Psoas muscle (tissue), 8 donors: ENCODE measurements at places on chromosomes 3 and 15. TPM values are rescaled to one million over a fixed set of nuclear protein-coding genes. Genes with fewer than 3 reads are reported as not detected.

RHOV gene
- 0.10 TPM for polyA plus RNA-seq

GATM gene
- 21.4 TPM for polyA plus RNA-seq

CASR gene
- polyA plus RNA-seq, result not detected

C3orf70 gene
- polyA plus RNA-seq, result 0.22 TPM

MUC13 gene
- polyA plus RNA-seq, result not detected

NDN gene
- polyA plus RNA-seq, result 15.2 TPM

HRG gene
- not detected for polyA plus RNA-seq

DNA sequence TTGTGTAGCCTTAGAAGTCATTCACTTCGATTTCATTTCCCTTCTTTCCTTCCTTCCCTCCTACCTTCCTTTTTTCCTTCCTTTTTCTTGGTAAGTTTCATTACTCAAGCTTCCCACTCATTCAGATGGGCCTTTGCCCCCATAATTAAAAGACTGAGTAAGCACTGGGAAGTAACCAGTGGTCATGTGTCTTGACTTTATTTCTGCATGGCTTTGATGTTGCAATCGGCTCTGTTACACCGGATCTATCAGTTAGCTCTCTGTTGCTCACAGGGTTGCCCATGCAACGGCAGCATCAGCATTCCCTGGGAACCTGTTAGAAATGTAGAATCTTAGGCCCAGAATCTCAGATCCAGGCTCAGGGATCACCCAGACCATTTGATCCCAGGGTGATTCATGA lies 25.6 kb upstream of the LARS2 start:
- DNase-seq, result no peak

DNA sequence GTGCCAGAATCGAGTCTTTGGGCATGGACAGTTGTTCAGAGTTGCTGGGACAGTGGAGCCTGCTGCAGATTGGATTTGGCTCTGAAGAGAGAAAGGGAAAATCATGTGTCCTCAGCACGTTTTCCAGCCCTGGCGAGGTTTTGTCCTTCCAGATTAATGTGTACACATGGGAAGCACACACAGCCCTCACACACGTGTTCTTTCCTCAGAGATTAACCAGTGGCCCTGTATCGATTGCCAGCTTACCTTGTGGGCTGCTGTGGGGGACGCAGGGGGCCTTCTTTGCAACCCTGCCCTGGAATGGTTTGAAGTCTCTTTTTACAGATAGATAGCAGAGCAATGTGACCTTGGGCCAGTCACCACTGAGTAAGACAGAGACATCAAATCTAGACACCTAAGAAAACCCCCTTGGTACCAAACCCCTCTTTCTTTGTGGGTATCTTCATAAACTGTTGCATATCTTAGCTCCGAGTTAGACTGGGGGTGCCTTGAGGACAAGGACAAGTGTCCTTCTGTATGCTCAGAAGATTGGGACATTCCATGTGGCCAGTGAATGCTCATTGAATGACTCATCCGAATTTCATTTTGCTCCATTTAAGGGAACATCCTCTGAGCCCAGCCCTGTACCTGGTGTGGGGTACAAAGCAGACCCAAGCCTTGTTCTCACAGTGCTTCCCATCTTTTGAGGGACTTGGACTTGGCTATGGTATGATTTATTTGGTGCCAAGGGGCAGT lies 48.0 kb downstream of the SMAD6 start:
- no peak for DNase-seq

- DNase-seq, result no peak
Observed at GRCh38 chr15:67305506-67305905, 50.9 kb downstream of the IQCH start.

GRCh38 chr15:70585707-70586034 lies 177.7 kb downstream of the UACA start:
- no peak for DNase-seq

DNA sequence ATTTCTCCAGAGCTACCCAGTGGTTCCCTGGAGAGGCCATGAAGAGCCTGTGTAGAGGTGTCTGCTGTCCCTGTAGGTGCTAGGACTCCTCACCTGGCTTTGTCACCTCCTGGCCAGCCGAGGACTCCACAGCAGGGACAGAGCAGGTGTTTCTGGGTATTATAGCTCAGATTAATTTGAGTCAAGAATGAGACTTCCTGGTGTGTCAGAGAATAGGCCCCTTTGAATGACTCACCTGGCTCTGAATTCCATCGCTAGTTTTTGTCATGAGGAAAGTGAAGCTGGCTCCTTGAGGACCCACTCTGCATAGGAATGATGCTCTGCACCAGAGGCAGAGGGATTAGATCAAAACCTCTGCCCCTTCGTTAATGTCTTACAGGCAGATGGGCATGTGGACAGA lies 167.5 kb upstream of the TOPAZ1 start:
- no peak for DNase-seq

DNA sequence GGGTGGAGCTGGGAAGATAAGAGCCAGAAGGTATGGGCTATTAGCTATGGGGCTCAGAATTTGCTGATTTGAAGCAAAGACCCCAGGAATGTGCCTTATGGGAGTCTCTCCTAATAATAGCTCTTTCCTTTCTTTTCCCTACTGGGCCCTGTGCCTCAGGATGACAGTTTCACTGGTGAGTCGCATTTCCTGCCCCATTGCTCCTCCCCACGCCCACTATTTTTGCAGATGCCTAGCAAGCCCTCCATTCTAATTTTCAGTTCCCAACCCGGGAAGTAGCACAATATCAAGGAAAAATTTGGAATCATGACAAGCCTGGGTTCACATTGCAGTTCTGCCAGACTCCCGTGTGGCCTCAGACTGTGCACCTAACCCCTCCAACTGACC lies 583 bp downstream of the IL17RE start:
- DNase-seq, result no peak

DNA sequence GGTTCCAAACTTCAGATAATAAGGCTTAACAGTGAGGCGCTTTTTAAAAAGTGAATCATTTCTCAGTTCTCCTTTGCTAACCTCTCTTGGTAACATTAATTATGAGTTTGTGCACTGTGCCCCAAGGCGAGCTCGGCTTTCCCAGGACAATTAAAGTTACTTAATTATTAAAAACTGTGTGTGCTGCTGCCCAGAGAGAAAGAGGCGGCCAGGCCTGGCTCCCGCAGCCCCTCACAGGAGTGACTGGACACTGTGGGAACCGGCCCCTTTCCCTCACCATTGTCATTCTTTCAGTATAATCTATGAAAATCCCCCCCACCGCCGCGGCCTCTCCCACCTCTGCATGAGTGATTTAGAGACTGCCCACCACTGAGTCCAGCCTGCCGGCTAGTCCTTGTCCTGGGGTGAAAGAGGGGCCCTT lies 43.1 kb upstream of the HES1 start:
- DNase-seq, result no peak

DNA sequence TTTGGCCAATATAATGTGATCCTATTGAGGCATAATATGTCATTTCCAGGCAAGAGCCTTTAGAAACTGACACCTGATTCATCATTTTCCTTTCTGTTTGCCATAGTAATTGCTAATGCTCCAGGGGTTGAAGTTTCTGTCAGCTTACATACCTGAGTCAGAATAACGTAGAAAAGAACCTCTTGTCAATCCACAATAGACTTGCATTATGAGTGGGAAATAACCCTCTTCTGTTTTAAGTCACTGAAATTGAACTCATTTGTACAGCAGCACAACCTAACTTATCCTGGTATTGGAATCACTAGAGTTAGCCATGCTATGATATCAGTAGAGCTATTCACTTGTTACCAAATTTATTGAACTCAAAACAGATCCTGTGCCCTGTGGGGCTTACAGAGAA lies 101.7 kb upstream of the TP63 start:
- no peak for DNase-seq

GRCh38 chr3:183475016-183475763 lies 46.8 kb upstream of the MCF2L2 start:
- DNase-seq, result no peak

- peak; percentile 31 for DNase-seq
Observed at GRCh38 chr15:71329497-71330260, 214.4 kb downstream of the THSD4 start.

DNA sequence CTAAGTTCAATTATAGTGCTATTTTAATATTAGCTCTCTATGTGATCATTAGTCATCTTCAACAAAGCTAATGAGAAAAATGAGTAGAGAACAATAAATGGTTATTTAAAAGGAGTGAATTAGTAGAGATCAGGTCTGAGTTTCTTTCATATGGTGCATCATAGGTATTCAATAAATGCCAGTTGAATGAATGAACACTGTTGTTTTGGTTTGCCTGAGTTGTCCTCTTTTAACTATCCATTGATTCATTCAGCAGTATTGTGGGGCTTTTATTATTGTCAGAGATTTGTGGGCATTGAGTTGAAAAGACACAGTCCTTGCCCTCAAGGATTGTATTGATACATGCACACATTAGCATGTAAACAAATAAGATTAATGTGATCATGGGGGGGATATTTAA lies 88.2 kb downstream of the AGBL1 start:
- no peak for DNase-seq

DNA sequence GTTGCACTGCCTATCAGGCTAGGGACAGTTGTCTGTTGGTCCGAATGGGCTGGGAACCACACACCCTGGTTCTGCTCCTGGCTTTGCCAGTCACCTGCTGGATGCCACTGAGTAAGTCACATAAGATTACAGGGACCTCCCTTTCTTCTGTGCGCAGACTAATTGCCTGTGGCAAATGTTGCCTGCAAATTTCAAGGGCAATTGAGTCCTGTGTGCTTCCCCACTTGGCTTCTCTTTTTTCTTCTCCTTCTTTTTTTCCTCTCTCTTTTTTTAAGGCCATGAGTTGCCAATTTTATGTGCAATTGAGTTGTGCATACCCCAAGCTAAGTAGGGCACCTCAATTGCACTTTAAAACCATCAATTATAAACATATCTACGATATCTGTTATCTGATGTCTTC lies 963.4 kb downstream of the MCTP2 start:
- DNase-seq, result no peak

GRCh38 chr3:60746043-60746638 lies 505.1 kb downstream of the FHIT start:
- no peak for DNase-seq

DNA sequence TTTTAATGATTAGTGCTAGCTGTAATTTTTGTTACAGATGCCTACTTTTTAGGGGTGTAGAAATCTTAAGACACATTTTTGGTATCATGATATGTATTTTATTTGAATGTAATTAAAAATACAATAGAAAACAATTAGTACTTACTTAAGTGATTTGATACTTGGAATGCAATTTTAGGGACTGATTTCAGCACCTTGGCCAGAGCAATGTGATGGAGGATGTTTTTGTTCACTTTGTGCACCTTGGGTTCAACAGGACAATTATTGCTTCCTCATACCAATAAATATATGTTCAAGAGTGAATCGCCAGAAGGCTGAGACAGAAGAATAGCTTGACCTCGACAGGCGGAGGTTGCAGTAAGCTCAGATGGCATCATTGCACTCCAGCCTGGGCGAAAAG lies 22.3 kb downstream of the GMNC start:
- DNase-seq, result no peak

- no peak for DNase-seq
Observed at GRCh38 chr15:47728886-47729285, 11.6 kb downstream of the SEMA6D start.
